CD4-positive, alpha-beta T cell treated with Interleukin-15 for 1 hour (primary cell): ENCODE measurements at places on chromosomes 7 and 10.
A peak's percentile ranks its signal among the peaks of the same experiment; 100 is the strongest.

GRCh38 chr7:151690606-151691005 lies 170.9 kb upstream of the RHEB start:
- no peak for DNase-seq

- peak; percentile 53 for DNase-seq
Measured at GRCh38 chr10:117216611-117217195, 19.4 kb downstream of the KCNK18 start.

- DNase-seq: no peak
Measured at GRCh38 chr10:84176836-84177474, 3.4 kb downstream of the GPR15LG start.

GRCh38 chr7:100694098-100694745 lies at the start of gene GIGYF1:
TSS of gene GIGYF1 (minus strand) at chr7:100694250. CDS start at chr7:100688238, 6,012 bp downstream.
- DNase-seq: peak; percentile 74

GRCh38 chr7:131244259-131244852 lies 83.3 kb upstream of the MKLN1 start:
- DNase-seq: no peak

- no peak for DNase-seq
Measured at GRCh38 chr10:70733051-70733450, 52.1 kb downstream of the TBATA start.

GRCh38 chr7:23490357-23491135 lies 20.3 kb upstream of the IGF2BP3 start:
- DNase-seq: peak; percentile 69

DNA sequence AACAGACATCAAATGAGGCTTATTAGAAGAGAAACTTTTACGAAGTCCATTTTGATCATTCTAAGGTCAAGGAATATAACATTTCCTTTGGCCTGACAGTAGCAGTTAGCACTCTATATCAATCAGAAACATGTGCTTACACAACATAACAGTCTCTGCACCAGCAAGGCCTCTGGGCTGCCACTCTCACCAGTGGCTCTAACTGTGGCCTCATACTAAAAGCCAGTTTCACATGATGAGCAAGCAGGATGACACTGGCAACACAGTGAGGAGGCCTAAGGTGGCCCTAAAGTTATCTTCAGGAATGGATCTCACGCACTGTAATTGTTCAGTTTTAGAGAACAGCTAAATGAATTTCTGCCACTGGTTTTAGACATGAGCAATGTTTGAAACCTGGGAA lies 126.8 kb downstream of the COBL start:
- no peak for DNase-seq

DNA sequence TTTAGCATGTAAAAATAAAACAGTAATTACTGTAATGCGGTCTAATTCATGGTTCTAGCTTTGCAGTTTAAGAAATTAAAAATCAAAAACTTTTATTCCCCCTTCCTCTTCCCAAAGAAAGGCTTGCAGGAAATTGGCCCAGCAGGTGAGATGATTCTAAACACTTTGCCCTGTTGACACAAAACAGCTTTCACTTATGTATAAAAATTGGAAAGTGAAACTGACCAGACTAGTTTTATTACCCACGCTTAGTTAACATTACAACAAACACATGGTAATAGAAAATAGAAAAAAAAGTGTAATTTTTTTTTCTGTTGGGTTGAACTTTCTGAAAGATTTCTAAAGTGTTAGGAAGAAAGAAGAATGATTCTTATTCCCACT lies 1.2 kb upstream of the CCDC6 start:
- DNase-seq: no peak
